KBM-7 (cell line): ENCODE measurements at places on chromosomes 11 and 22.

- DNase-seq = no peak
Observed at GRCh38 chr11:85679576-85679975, 6.4 kb downstream of the CCDC89 start.

DNA sequence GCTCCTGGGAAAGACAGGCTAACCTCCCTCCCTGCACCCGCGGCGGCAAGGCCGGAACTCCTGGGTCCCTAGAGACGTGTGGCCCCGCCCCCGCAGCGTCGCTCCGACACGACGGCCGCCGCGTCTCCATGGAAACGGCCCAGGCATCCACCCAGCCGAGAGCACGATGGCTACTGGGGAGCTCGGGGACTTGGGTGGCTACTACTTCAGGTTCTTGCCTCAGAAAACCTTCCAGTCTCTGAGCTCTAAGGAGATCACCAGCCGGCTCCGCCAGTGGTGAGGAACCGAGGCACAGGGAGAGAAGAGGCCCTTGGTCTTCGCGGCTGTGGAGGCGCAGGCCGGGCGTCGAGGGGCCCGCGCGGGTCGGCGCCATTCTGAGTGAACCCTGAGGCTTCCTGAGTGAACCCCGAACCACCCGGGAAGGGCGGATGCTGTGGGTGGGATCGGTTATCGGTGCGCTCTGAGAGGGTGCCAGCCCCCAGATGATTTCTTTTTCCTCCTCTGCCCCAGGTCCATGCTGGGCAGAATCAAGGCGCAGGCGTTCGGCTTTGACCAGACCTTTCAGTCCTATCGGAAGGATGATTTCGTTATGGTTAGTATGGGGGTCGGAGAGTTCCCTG, at the start of gene CFAP300:
TSS of gene CFAP300 (plus strand) at position 133 of the 620 bp plus-strand sequence. CDS start at position 167, 34 bp downstream.
- no peak for DNase-seq

DNA sequence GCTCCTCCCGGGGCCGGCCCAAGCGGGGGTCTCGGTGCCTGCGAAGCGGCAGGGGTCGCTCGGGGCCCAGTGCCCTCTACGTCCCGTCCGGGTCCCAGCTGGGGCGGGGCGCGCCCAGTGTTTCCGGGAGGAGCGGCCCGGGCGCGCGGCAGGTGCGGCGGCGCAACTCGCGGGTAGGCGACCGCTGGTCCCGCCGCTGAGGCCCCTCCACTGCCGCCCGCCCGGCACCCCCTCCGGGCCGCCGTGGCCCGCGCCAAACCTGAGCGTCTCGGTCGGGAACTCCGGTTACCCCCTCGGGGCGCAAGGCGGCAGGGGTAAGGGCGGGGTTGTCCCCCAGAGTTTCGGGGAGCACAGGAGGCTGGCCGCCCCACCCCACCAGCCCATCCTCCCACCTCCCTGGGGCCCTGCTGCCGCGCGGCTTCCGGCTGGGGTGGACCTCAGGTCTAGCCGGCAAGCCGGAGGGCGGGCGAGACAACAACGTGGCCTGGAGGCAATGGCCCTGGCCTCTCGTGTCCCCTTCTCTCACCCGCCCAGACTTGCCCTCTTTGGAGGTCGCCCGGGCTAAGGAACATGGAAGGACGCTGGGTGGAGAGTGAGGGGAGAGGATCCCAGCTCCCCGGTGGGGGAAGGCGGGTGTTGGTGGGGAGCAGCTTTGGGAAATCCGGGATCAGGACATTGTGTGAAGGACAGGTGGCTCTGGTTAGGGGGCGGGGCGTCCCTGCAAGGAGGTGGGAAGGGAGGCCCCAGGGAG, 398 bp upstream of the CRACR2B start:
- DNase-seq = no peak

DNA sequence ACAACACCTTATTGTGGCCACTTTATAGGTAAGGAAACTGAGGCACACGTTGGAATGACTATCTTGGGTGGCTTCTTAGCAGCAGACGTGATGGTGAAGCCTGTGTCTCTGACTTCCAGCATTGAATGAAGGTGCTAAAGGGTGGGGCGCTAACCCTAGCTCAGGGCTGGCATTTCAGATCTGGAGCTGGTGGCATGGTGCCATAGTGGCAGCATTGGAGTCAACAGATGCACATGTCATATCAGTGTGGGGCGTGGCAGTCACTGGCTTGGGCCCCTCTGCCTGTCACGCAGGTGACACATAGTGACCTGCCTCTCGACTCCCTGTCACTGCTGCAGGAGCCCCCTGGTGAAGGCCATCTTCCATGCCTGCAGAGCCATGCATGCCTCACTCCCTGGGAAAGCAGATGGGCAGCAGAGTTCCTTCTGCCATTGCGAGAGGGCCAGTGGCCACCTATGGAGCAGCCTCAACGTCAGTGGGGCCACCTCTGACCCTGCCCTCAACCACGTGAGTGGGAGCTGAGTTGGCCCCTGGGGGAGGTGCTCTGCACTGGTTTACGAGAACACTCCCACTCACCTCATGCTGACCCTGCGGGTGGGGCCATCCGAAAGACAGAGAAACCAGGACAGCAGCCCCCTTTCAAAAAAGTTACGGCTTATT, 14.8 kb downstream of the SHISA8 start:
- DNase-seq = no peak

GRCh38 chr11:133947321-133947756, 9.4 kb downstream of the IGSF9B start:
- peak; percentile 64 for DNase-seq

- DNase-seq = peak; percentile 90
Observed at GRCh38 chr11:135075740-135076139, 663.7 kb upstream of the B3GAT1 start.

GRCh38 chr11:70415191-70415590, 16.9 kb downstream of the CTTN start:
- no peak for DNase-seq

DNA sequence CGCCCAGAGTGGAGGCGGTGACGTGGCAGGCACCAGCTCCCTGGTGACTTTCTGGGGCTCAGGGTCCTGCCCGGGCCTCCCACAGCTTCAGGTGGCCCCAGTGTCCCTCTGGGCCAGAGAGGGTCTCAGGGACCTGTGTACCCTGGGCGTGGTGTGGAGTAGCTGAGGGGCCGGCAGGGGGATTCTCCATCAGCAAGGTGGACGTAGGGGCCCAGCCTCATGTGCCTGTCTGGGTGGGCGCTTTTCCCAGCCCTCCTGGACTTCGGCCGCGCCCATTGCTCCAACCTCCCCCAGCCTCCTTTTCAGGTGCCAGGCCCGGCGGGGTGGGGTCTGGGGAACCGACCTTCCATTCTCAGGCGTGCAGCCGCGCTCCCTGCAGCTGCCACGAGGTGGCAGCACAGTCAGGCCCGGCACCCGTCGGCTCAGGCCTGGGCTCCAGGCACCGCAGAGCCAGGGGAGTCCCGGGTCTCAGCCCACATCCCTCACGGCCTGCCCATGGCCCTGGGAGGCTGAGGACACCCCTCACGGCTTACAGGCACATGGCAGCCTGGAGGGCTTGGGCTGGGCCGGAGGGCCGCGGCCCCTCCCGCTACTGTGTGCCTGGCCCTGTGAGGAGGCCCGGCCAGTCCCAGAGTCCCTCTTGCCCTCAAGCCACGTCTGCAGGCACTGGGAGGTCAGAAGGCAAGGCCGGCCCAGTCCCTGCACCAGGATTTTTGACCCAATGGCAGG, 19.9 kb upstream of the MUC5B start:
- peak; percentile 61 for DNase-seq

DNA sequence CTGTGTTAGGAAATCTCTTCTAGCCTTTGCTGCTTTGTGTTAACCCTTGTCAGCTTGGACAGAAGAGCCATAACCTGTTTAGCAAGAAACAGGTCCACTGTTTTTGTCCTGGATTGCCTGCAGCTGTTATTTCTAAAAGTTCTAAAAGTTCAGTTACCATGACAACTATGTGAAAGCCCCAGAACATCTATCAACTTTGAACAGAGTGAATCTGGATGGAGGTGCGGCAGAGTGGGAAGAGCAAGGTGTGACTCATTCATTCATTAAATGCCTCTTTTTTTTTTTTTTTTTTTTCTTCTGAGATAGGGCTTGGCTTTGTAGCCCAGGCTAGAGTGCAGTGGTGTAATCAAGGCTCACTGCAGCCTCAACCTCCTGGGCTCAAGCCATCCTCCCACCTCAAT, 50.5 kb downstream of the RBX1 start:
- DNase-seq = no peak

DNA sequence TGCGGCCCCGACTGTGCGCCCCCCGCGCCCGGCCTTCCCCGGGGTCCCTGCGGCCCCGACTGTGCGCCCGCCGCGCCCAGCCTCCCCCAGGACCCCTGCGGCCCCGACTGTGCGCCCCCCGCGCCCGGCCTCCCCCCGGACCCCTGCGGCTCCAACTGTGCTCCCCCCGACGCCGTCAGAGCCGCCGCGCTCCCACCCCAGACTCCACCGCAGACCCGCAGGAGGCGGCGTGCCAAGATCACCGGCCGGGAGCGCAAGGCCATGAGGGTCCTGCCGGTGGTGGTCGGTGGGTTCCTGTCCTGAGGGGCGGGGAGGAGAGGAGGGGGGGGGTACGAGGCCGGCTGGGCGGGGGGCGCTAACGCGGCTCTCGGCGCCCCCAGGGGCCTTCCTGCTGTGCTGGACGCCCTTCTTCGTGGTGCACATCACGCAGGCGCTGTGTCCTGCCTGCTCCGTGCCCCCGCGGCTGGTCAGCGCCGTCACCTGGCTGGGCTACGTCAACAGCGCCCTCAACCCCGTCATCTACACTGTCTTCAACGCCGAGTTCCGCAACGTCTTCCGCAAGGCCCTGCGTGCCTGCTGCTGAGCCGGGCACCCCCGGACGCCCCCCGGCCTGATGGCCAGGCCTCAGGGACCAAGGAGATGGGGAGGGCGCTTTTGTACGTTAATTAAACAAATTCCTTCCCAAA, 3.1 kb downstream of the DRD4 start:
- DNase-seq = no peak

- no peak for DNase-seq
Observed at GRCh38 chr11:105781807-105782206, 171.9 kb downstream of the GRIA4 start.

- no peak for DNase-seq
Observed at GRCh38 chr11:110962921-110963320, 250.7 kb upstream of the ARHGAP20 start.

- no peak for DNase-seq
Observed at GRCh38 chr22:32810555-32811133, 9.1 kb downstream of the TIMP3 start.

DNA sequence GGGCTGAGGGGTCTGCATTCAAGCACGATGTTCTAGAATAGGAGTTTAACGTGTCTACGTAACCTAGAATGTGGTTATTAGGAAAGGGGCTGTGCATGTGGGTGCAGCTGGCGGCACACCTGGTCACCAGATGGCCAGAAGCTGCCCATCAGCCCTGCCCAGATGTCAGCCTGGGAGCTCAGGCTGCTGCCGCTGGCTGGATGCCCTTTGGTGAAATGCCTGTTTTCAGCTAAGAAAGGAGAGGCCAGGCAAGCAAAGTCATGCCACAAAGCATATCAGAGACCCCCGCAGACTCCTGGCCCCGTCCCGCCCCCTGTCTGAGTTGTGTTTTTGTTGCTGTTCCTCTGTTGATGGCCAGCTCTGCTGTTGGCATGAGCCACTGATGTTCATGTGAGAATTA, 11.3 kb upstream of the ADORA2A start:
- DNase-seq = no peak

- no peak for DNase-seq
Observed at GRCh38 chr22:30357236-30357570, 396 bp downstream of the CCDC157 start.

GRCh38 chr11:67613960-67614715, 7.4 kb downstream of the NDUFV1 start:
- DNase-seq = peak; percentile 90

DNA sequence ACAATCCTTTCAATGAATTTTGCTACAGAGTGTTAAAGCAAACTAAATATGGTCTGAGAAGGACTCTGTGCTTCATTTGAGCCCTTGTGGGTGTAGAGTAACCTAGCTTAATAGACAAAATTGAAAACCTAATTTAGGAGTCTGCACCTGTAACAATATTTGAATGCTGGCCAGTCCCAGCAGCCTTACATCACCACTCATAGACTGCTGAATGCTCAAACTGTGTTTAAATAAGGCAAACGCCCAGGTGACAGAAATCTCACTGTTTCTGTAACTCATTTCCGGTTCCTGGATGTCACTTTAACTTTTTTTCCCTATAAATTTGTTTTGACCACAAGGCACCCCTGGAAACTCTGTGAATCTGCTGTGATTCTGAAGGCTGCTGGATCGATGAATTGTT, 45.5 kb upstream of the GLYATL1B start:
- DNase-seq = no peak

GRCh38 chr22:37979782-37980181, 4.6 kb downstream of the SOX10 start:
- DNase-seq = no peak

DNA sequence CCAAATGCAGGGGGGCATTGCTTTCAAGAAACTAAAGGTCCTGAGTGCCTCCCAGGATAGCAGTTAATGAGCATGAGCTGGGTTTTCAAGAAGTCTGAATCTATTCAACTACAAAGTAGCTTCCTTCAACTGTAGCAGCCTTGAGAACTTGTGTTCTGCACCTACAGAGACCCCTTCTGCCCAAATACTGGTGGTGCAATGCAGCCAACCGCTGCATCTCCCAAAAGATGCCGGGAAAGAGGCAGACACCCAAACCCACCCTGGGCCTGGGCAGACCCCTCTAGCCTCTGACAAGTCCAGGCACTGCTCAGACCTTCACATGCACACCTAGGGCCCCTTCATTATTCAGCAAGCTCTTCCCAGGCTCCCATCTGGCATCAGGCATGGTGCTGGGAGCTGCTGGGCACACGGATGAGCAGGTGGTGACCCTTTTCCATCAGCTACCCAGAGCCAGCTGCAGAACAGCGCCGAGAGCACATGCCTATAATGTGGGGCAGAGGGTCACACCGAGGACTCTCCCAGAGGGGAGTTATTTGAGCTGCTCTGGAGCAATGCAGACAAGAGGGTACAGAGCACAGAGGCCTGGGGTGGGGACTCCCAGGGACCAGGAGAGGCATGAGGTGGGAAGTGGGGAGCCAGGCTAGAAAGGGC, 44.9 kb upstream of the ETS1 start:
- DNase-seq = peak; percentile 54

GRCh38 chr11:59173080-59173963, 1.4 kb downstream of the DTX4 start:
- DNase-seq = no peak

- no peak for DNase-seq
Observed at GRCh38 chr22:36297568-36297967, 44.6 kb downstream of the APOL1 start.

DNA sequence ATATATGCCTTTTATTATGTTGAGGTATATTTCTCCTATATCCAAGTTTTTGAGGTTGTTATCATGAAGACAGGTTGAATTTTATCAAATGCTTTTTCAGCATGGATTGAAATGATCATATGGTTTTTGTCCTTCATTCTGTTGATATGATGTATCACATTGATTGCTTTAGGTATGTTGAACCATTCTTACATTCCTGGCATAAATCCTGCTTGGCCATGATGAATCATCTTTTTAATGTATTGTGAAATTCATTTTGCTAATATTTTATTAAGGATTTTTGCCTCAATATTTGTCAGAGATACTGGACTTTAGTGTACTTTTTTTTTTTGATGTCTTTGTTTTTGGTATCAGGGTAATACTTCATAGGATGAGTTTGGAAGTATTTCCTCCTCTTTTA, 283.8 kb upstream of the C11orf87 start:
- DNase-seq = no peak

- no peak for DNase-seq
Observed at GRCh38 chr22:41240377-41241132, at the start of gene CHADL. Gene CHADL (minus strand): TSS chr22:41240931. CDS start chr22:41240881, 50 bp downstream.

GRCh38 chr11:95698676-95699557, 90.7 kb downstream of the FAM76B start:
- DNase-seq = peak; percentile 7

- no peak for DNase-seq
Observed at GRCh38 chr11:124183068-124183467, at the start of gene OR10D3. Gene OR10D3 (plus strand): TSS chr11:124183345. CDS start chr11:124185270, 1,925 bp downstream.
